ENCODE measurements at places on chromosomes 6 and 20.
A peak's percentile ranks its signal among the peaks of the same experiment; 100 is the strongest.

DNA sequence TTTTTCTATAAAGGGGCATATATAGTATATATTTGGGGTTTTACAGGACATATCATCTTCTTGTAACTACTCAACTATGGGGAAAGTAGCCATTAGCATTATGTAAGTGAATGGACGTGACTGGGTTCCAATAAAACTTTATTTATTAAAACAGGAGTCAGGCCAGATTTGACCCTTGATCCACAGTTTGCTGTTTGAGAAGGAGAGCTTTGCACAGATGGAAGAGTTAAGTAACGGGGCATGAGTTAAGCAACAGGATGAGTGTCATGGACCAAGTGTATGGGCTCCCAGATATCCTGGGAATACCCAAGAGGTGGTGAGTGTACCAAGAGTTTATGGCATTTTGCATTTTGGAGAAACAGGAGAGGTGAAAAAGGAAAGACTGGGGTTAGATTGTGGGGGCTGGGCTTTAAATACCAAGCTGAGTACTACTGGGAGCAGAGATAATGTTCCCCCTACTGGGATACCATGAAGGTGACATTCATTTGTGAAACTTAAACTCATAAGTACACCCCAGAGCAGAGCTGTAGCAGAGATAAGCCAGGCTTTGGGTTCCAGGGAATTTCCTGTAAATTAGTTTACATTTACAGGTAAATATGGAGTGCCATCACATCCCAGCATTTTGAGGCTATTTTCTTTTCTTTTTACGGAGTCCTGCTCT lies 18.5 kb upstream of the SCUBE3 start:
- no peak for DNase-seq

GRCh38 chr6:33093855-33094254 lies 18.1 kb downstream of the HLA-DPB1 start:
- DNase-seq: no peak

GRCh38 chr20:31684153-31685015 lies 38.3 kb downstream of the BCL2L1 start:
- no peak for DNase-seq

- no peak for DNase-seq
Observed at GRCh38 chr20:10427060-10427692, 6.8 kb downstream of the MKKS start.

GRCh38 chr6:40960742-40961430 lies 78.1 kb downstream of the UNC5CL start:
- no peak for DNase-seq

GRCh38 chr20:63092660-63093215 lies 86.0 kb upstream of the BHLHE23 start:
- DNase-seq: no peak

GRCh38 chr6:129661536-129662405 lies 48.2 kb downstream of the ARHGAP18 start:
- no peak for DNase-seq

GRCh38 chr20:35216541-35216940 lies 9.9 kb upstream of the MMP24 start:
- DNase-seq: no peak

DNA sequence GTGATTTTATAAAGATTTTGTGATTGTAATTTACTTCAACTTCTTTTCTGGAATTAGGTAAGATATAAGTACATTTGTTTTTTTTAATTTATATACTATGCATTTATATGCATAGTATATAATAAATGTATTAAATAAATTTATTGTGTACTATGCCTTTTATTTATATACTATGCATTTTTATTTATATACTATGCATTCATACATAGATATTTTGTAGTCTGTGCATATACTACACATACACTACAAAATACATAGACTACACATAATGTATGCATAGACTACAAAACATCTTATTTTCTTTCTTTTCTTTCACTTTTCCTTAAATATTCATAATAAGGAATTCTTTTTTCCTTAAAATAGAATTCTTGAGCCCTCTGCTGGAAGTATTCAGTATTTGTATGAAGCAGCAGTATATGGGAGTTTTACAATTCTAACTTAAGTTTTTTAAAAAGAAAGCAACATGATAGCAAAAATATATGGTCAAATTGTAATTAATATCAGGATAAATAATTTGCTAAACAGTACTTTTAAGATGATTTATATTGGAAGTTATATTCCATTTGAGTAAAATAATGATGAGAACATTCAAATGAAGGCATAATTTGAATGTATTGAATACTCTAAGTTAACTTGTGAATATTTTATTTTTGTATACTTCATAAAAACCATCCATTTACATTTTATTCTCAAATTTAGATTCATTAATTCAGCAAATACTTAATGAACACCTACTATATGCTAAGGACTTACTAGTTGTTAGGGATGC lies 129.3 kb downstream of the KLHL32 start:
- DNase-seq: no peak

- no peak for DNase-seq
Observed at GRCh38 chr6:38688579-38689087, 14.3 kb downstream of the GLO1 start.

GRCh38 chr6:34246563-34247391 lies 2.0 kb downstream of the SMIM29 start:
- DNase-seq: no peak

DNA sequence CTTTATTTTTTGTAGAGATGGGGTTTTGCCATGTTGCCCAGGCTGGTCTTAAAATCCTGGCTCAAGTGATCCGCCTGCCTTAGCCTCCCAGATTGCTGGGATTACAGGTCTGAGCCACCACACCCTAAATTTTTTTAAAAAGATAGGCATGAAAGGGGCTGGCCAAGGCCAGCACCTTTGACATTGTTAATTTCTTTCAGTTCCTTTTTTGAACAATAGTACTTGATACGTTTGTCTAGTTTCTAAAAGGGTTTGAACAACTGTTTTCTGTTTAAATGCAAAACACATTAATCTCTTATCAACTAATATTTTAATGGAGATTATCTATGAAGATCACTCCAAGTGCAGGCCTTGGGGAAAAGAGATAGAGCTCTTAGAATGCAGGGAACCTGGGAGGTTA lies 37.6 kb upstream of the PTPRK start:
- no peak for DNase-seq

DNA sequence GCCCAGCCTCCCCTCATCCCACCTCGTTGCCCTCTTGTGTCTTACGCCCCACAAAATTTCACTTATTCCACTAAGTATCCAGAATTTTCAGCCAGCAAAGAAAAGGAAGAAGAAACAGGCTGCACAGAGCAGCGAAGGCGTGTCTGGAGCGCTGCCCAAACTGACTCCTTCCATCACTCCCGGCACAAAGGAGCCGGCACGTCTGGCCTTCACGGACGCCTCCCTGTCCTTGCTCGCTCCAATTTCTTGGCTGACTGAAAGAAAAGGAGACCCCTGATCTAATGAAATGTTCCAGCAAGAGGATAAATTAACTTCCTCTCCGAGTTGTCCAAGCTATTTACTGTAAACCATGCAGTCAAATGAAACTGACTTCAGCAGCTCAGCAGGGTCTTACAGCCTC lies 152.3 kb upstream of the CDH4 start:
- no peak for DNase-seq

GRCh38 chr6:132907231-132907630 lies 92.9 kb downstream of the RPS12 start:
- DNase-seq: no peak

DNA sequence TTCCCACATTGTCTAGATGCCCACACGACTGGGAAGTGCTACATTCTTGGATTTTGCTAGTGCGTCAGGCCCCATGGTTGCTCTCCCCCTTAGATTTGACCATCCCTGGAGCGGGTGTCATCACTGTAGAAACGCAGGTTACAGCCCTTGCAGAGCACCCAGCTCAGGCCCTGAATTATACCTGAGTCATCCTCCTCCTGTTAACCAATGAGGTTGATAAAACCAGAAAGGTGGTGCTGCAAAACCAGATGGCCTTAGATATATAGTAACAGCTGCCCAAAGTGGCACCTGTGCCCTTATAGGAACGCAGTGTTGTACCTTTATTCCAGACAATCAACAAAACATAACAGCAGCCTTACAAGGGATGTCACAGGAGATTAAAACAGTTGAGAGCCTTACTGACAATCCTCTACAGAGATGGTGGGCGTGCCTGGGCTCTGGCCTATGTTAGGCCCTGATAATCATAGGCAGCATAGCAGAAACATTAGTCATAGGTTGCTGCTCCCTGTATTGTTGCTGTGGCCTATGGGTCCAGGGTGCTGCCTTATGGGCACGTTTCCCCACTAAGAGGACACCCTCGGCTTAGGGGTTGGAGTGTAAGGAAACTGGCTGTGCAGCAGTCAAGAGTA lies 33.6 kb upstream of the HSF2 start:
- DNase-seq: no peak

- DNase-seq: no peak
Observed at GRCh38 chr20:62051546-62052255, 14.0 kb downstream of the TAF4 start.

GRCh38 chr6:35082046-35082732 lies 59.0 kb downstream of the TCP11 start:
- DNase-seq: no peak

- DNase-seq: no peak
Observed at GRCh38 chr6:13229205-13230085, 98.9 kb downstream of the TBC1D7 start.

DNA sequence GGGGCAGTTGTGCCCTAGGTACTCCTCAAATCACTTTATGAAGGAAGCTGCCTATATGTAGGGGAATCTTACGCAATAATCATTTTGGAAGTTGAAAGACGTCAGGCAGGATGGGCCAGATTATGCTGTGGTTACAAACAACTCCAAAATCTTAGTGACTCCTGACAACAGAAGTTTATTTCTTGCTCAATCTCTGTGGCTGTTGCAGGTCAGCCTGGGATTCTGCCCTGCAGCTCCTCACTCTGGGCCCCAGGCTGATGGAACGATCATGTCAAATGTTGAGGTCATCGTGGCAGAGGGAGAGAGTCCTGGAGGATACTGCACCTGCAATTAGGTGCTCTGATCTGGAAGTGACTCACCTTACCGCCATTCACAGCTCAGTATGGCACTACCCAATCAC lies 88.4 kb downstream of the ZDHHC14 start:
- no peak for DNase-seq

GRCh38 chr6:52640170-52640569 lies 30.7 kb upstream of the TMEM14A start:
- DNase-seq: peak; percentile 14

GRCh38 chr6:154164397-154164796 lies 125.4 kb downstream of the OPRM1 start:
- DNase-seq: peak; percentile 57

GRCh38 chr6:6823568-6824224 lies 235.2 kb downstream of the LY86 start:
- no peak for DNase-seq

GRCh38 chr6:79813854-79814709 lies 133.3 kb downstream of the ELOVL4 start:
- DNase-seq: peak; percentile 15

DNA sequence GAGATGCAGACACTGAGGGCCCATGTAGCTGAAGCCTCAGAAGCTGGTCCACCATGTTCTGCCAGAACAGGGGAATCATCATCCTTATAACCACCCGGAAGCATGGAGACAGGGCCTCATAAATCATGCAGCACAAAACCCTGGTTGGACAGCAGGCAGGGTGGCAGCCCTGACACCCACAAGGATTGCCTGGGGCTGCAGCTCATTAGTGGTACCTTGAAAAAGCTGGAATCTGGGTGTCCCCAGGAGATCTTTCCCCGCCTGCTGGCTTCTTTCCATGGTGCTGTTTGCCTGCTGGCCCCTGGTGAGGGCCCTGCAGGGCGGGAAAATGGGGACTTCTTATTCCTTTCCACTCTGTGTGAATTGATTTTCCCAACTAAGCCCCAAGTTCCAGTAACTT lies 50.6 kb upstream of the GGTLC1 start:
- DNase-seq: no peak

DNA sequence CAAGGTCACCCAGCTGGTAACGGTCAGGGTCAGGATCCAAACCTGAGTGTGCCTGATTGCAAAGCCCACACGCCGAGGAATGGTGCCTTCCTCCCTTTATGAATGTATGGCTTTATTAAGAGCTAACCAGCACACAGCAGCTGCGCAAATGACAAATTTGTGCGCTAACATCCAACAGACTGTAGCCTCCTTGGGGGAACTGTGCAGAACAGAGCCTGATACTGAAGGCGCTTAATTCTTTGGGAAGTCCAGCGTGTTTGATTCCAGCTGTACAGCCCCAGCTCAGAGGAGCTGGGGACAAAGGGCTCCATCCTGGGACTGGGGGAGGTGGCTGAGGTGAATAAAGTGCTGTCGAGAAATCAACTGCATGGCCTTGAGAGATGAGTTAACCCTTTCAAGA lies 75.7 kb upstream of the JARID2 start:
- no peak for DNase-seq

- DNase-seq: no peak
Observed at GRCh38 chr6:37041521-37041920, 36.1 kb downstream of the FGD2 start.

- no peak for DNase-seq
Observed at GRCh38 chr6:11076540-11076939, 17.1 kb upstream of the SMIM13 start.

- DNase-seq: no peak
Observed at GRCh38 chr6:142167071-142167470, 20.0 kb downstream of the VTA1 start.

- DNase-seq: no peak
Observed at GRCh38 chr6:115398607-115399006, 662.1 kb downstream of the FRK start.

DNA sequence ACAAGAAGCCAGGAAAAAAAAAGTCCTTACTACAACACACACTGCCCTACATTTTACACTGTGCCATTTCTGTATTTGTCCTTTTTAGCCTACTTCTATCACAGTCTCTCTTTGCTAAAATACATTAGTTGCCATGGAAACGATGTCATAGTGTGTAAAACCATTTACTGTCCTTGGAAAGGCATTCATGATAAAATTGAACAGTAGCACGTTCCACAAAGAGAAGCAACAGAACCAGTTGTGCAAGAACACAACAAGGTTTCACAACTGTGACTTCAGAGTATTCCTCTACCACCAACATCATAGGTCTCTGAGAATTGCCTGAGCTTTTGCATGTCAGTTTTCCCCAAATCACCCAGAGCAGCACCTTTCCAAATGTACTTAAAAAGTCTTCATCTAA lies 20.5 kb downstream of the FYN start:
- DNase-seq: no peak

DNA sequence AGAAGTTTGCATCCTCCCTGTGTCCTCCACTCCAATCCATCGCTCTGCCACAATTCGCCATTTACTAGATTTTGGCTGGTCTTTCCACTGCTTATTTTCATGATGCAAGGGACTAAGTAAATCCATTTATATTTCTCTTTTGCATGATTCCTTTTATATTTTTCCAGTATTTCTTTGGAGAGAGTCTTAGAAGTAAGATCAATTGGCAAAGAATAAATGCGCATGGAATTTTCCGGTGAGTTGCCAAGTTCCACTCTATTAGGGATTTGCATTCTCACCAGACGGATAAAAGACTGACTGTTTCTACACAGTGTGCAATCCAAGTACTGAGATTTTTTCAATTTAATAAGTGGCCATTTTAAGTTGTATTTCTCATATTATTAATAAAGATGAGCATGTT lies 91.7 kb upstream of the PHACTR3 start:
- no peak for DNase-seq
